ENCODE measurements at places on chromosomes 3 and 15. TPM values are rescaled to one million over a fixed set of nuclear protein-coding genes. Genes with fewer than 3 reads are reported as not detected.

CHRNA3 gene
- 1.7 TPM for polyA plus RNA-seq

C3orf85 gene
- polyA plus RNA-seq: 15.0 TPM

CCRL2 gene
- 1.1 TPM for polyA plus RNA-seq

ACOX2 gene
- polyA plus RNA-seq: 39.8 TPM

CASR gene
- polyA plus RNA-seq: 29.6 TPM
